HCT116 (cell line): ENCODE measurements at places on chromosomes 12 and 14.

GRCh38 chr14:31291210-31291609 lies 83.6 kb upstream of the HECTD1 start:
- no peak for DNase-seq

- DNase-seq = no peak
These were observed 32.5 kb downstream of the PAWR start for GRCh38 chr12:79658221-79658620.

- DNase-seq = no peak
These were observed 412 bp upstream of the TEP1 start for GRCh38 chr14:20413744-20414082.

DNA sequence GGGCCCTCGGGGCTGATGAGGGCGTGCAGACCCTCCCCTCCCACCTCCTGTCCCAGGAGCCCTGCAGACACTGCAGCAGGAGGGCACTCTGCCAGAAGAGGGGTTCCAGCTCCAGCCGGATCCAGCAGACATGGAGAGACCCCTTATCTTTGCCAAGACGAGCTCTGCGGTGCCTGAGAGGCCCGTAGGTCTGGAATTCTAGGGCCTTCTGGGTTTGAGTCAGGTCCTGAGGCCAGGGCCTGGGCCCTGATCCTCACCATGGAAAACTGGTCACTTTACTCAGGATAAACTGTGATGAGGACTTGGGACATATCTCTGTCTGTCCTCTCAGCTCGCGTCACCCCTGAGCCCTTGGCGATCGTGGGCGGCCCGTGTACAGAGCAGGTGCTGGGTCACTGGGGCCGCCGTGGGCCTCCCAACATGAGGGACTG lies 13.8 kb downstream of the MEG3 start:
- DNase-seq = no peak

DNA sequence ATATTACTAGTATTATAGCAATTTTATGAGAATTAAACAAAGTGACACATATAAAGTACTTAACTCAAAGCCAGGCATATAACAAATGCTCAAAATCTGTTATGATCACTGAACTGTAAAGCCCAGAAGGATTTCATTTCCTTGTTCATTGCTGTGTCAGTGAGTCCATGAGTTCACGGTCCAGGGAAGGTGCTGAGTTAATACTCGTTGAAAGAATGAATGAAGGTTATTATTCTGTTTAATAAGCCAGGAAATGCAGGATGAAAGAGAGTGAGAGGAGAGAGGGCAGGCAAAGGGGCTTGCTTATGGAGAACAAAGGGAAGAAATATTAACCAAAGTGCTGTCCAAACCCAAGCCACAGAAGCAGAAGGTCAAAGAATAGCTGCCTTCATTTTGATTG lies 40.2 kb upstream of the NT5DC3 start:
- DNase-seq = no peak

- DNase-seq = peak; percentile 3
These were observed 397.1 kb downstream of the MDGA2 start for GRCh38 chr14:47278233-47278842.

GRCh38 chr14:97415907-97416306 lies 618.7 kb downstream of the VRK1 start:
- DNase-seq = no peak

DNA sequence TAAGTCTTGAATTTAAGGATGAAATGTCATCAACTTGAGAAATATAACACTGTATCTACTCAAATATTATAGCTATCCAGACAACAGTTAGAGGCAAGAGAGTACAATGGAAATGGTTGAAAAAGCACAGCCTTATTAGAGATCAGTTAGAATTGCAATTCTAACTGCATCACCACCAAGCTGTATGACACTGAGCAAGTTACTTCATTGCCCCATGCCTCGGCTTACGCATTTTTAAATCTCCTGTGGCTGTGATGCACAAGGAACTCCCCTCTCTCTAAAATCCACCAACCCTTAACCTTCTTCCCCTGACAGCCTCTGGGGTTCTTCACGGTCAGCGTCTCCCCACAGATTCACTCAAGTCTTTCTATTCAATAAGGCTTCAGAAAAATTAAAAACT lies 75.1 kb downstream of the MED13L start:
- no peak for DNase-seq

- no peak for DNase-seq
These were observed 448.1 kb downstream of the NPAS3 start for GRCh38 chr14:33386781-33387180.

- no peak for DNase-seq
These were observed 127.3 kb downstream of the SLC5A8 start for GRCh38 chr12:101082706-101083105.

DNA sequence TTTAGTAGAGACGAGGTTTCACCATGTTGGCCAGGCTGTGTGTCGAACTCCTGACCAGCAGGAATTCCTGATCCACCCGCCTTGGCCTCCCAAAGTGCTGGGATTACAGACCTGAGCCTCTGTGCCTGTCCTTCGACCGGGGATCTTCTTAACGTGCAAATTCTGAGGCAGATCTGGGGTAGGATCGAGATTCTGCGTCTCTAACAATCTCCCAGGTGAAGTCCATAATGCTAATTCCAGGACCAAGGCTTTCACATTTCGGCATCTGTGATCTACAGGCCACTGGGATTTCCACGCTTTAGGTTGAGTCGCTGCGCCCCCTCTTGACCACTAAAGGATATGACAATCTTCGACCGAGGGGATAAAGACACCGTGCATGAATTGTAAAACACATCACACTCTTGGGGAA lies 24.8 kb downstream of the FOS start:
- peak; percentile 60 for DNase-seq

- DNase-seq = no peak
These were observed 15.8 kb upstream of the RPS6KL1 start for GRCh38 chr14:74938531-74939495.

GRCh38 chr12:106150555-106150954 lies 11.8 kb upstream of the NUAK1 start:
- DNase-seq = no peak

DNA sequence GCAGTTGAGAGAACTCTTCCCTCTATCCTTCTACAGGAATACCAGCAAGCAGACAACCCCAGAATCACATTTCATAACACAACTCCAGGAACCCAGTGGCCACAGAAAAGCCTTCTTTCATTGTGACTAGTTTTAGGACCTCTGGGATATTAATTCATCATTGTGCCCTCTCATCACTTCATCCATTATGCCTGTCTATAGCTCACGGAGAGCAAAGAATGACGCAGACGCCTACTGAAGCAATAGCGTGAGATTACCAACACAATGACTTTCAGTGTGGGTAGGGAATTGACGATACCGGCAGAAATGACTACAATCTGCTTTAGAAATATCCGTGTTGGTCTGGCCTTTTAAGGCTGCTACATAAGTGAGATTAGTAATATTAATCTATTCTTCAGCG lies 158.1 kb upstream of the FOXG1 start:
- no peak for DNase-seq

DNA sequence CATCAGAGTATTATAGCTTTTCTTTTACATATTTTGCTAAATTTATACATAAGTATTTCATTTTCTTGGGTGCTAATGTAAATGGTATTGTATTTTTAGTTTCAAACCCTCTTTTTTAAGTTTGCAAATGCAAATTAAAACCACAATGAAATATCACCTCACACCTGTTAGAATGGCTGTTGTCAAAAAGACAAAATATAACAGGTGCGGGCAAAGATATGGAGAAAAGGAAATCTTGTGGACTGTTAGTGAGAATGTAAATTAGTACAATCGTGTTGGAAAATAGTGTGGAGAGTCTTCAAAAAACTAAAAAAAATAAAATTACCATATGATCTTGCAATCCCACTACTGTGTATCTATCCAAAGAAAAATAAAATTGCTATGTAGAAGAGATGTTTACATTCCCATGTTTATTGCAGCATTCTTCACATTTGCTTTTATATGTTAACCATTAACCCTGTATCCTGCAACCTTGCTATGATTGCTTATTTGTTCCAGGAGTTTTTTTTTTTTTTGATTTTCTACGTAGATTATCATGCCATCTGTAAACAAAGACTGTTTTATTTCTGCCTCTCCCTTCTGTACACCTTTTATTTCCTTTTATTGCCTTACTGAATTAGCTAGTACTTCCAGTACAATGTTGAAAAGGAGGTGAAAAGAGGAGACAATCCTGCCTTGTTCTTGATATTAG lies 405.4 kb upstream of the MIS18BP1 start:
- no peak for DNase-seq

DNA sequence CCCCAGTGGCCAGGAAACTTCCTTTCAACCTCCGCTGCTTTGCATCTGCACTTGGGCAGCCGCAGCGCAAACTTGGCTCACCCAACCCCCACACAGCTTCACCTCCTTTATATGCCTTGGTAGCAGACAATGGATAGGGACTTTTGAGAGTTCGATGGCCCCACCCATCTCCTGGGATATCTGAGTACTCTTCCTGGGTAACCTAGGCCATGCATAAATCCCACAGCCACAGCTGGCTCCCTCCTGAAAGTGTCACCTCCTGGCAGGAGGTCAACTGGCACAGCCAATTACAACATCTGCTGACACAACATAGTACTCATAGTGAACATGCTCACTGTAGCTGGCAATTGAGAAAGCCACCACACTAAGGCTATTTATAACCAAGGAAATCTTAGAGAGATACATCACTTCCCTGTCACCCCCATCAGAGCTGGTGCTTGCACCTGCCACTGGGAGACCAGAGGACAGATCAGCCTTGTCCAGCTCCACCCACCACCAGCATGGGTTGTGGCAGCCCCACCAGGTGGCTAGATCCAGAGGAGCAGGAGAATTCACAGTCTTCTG lies 410.0 kb downstream of the SYT1 start:
- no peak for DNase-seq

DNA sequence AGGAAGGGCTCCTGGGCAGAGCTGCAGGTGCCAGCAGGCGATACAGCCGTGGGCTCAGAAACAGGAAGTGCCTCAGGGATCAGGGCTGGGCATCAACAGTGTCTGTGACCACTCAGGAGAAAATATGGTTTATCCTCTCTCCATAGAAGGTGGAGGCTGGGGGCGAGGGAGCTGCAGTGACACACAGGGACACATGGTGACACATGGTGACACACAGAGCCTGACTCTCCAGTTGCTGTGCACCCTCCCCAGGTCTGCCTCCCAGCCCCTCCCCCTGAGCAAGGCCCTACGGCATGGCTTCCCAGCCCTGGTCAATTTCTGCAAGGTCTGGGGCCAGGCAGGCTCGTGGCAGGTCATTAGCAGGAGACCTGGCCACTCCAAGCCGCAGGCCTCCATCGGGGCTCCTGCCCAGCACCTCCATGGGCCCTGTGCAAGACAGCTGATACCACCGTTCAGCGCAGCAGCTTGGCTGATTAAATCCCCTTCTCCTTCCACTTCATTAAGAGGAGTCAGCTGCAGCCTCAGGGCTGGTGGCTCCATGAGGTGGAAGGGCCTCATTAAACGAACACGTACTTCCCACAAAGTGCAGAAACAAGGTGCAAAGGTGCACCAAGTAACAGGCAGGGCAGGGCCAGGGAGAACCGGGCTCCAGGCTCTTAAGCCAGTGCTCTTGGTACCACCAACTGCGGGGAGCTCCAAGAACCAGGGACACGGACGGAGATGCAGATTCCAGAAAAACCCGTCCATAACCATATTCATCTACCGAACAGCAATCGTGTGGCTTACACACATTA lies 60.7 kb downstream of the CCNK start:
- DNase-seq = no peak

DNA sequence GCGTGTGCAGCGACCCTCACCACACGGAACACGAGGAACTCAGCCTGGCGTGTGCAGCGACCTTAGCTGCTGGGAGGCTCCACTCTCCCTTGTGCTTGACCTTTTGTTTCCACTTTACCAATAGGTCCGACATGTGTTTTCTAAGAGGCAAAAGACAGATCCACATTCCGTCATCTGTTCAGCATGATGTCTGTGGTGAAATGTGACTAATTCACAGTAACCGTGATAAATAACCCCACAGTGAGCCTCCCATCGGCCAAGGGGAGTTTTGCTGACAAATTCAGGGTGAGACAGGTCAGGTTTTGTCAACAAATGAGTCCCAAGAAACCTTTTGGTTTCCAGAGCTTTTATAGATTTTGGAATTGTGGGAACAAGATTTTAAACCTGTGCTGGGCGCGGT lies 55.9 kb downstream of the MOK start:
- DNase-seq = no peak

DNA sequence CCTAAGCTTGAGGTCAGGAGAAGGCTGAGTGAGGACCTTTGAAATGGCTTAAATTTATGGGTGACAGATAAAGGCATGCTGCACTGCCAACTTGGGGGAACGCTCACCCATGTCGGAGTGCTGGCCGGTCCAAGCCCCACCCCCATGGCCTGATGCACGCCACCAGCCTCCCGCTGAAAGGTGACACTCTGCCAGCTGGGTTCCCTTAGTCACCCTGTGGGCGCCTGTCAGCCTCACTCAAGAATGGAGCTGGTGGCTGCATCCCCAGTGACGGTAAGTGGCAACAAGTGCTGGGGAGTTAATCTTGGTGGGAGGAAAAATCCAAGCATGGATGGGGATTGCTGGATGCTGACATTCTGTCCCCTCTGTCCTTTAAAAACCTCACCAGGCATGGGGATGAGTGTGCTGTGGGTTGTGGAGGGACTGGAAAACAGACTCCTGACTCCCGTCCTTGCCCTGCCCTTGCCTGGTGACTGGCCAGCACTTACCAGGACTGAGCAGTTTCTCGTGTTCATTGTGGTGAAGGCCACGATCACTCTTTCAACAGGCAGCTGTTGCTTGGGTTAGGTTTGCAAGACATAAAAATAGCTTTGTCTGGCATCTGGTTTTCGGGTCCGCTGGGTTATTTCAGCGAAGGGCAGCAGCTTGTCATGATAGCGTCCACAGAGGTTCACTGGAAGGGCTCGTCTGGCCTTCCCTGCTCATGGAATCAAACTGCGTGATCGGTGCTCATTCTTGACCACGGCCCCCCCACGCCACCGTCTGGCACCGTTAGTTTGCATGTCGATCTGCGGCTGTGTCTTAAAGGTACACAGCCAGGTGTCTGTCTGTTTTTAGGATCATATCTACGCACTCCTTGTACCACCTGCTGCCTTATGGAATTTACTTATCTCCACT lies 15.0 kb downstream of the ACACB start:
- DNase-seq = peak; percentile 10

DNA sequence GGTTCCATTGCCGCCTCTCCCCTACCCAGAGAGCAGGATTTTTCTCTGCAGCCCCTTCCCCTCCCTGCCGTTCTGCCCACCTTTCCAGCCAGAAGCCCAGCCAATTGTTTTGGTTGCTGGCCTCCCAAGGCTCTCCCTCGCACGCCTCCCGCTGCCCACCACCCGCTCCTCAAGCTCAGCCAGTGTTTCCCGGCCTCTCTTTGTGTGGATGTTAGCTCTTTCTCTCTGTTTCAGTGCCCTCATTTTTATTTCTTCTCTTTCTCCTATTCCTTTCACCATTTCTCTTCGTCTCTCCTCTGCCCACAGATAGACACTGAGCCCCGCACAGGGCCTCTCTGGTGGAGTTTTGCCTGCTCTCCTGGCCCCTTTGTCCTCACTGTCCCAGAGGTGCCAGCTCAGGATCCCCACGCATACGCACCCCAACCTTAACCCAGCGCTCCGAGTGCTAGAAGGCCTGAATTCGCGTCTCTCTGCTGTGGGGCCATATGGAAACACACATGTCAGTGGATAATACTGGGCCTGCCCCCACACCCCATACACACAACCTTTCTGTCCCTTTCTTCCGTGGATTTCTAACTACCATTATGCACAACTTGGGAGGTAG lies 54.9 kb downstream of the SMUG1 start:
- no peak for DNase-seq
